SK-N-SH (cell line): ENCODE measurements at places on chromosomes 7 and 10.

DNA sequence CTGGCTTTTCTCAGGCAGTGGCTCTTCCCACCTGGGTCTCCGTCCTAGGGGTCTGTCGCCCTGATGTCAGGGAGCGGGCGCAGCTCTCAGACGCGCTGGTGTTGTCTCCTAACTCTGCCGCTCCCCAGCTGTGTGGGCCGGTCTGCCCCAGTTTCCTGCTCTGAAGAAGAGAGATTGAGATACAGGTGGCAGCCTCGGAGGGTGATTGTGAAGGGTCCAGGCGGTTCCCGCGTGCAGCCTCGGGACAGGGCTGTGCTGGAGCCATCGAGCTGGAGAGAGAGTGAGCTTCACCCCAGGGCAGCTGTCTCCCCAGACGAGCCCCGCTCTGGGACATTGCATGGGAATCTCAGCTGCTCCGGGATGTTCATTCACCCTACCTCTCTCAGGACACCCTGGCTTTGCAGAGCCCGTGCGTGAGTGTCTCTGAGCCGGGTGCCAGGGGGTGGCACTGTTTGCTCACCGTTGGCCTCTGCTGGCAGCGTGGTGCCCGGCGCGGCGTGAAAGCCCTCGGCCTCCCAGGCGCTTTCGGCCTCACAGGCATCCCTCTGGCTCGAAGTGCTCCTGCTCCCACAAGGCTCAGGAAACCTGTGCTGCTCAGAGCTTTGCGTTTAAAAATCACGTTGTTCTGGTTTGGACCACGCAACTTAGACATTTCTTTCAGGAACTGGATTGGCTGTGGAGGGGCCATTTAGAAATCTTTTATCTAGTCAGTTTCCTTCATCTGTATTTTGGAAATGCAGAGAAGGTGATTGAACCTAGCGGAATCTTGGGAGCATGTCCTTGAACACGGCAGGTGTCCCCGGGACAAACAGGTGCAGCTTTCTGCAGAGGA is 33.8 kb upstream of the ZFAND2A start:
- DNase-seq, result peak; percentile 90

DNA sequence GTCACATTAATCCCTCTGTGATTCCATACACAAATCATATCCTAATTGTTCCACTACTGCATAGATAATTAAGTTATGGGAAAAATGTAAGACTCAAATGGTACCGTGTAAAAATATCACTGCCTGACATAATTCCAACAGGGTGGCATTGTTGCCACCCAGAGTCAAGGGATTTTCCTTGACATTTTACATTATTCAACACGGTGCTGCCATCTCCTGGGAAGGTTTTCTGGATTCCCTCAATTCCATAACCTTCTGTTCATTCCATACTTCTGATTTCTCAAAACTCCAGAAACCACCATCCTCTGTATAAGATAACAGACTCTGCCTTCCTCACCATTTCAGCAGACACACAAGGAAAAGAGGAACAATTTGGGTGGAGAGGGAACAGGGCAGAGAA is 495.9 kb downstream of the XPNPEP1 start:
- DNase-seq, result no peak

GRCh38 chr10:43863859-43864591 is 215.3 kb upstream of the ZNF32 start:
- no peak for DNase-seq

- DNase-seq, result no peak
Observed at GRCh38 chr10:5827841-5828240, 14.6 kb upstream of the GDI2 start.

DNA sequence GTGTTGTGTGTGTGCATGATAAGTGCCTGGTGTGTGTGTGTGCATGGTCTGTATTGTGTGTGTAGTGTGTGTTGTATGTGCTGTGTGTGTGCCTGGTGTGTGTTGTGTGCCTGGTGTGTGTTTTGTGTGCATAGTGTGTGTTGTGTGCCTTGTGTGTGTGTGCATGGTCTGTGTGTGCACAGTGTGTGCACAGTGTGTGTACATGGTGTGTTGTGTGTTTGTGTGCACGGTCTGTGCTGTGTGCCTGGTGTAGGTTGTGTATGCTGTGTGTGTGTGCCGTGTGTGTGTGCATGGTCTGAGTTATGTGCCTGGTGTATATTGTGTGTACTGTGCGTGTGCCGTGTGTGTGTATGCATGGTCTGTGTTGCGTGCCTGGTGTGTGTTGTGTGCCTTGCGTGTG is 403.0 kb upstream of the RNF32 start:
- no peak for DNase-seq

- no peak for DNase-seq
Observed at GRCh38 chr10:133186416-133187090, 26.5 kb downstream of the KNDC1 start.

- DNase-seq, result no peak
Observed at GRCh38 chr7:116577320-116577871, 52.6 kb downstream of the CAV1 start.

GRCh38 chr10:62426086-62426485 is 51.9 kb downstream of the ZNF365 start:
- no peak for DNase-seq
